ENCODE measurements at places on chromosomes 4 and X.

DNA sequence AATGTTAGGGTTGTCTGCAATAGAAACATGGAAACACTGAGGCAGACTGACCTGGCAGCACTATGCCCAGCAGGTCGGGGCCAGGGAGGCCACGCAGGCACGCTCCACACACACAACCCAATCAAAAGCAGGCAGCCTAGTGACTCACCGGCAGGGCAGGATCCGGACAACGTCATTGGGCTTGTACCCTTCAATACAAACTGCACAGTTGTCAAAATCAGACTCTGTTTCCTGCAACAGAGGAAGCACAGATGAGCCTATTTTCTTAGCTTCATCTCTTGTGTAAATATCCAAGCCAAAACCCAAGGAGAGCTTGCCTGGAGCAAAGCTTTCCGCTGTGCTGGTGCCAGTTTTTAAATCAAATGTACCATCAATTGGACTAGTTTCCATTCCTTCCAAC, 185.8 kb downstream of the RNF150 start:
- DNase-seq = no peak

GRCh38 chr4:98601708-98602107, 56.7 kb downstream of the TSPAN5 start:
- DNase-seq = no peak

- DNase-seq = no peak
Observed at GRCh38 chr4:157421365-157421764, 200.8 kb downstream of the GRIA2 start.

GRCh38 chr4:54568184-54568583, 89.6 kb upstream of the KIT start:
- DNase-seq = no peak

GRCh38 chr4:6394671-6395081, 77.7 kb downstream of the PPP2R2C start:
- no peak for DNase-seq

- DNase-seq = no peak
Observed at GRCh38 chr4:67468830-67469229, 76.5 kb downstream of the CENPC start.

Data from ovary (tissue), 10 donors.